ENCODE measurements at places on chromosomes 6 and 20. TPM values are rescaled to one million over a fixed set of nuclear protein-coding genes. Genes with fewer than 3 reads are reported as not detected.

DNA sequence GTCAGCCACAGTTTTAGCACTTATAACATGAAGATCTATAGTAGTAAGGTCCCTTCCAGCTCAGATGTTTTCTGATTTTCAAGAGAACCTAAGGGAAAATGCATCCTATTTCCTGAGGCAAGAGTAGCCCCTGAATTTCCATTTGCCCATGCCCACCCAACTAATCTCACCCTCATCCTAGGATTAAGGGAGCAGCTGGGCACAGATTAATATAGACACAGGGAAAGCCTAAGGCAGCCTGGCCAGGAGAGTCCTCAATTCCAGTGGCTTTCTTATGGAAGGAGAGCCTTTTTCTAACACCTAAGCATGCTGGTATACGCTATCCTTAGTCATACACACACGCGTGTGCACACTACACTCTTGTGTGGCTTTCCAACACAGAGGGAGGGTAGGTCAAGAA is 1.5 kb downstream of the APOBEC2 start:
- no peak for DNase-seq

- no peak for DNase-seq
These were observed 190.7 kb upstream of the MOCS1 start for GRCh38 chr6:40124924-40125323.

GRCh38 chr6:81515562-81516453 is 236.7 kb downstream of the TENT5A start:
- DNase-seq: no peak

- DNase-seq: no peak
These were observed 20.8 kb upstream of the NRSN1 start for GRCh38 chr6:24105191-24105590.

DNA sequence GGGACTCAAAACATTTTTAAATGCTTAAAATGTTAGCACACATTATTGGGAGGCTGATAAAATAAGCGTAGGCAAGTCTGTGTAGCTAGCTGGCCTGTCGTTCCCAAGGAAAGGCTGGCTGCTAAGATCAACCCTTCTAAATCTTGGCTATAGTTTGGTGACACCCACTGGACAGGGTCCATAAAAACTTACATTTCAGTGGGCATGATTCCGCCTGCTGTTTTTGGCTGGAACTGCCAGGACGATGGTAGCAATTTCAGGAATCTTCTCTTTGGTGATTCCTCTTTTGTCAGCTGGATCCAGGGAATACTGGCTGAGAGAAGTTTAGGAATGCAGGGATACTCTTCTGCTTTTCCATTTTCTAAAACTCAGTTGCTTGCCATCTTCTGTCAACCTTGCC is 162.2 kb downstream of the NKAIN2 start:
- DNase-seq: peak; percentile 10

The FNDC11 gene
- total RNA-seq: 0.40 TPM

The SRMS gene
- total RNA-seq: 0.63 TPM

All from PC-3 (cell line).